ENCODE measurements at places on chromosomes 13 and 19.

GRCh38 chr19:18756896-18757295 lies 34.2 kb downstream of the COMP start:
- no peak for DNase-seq

GRCh38 chr13:101522607-101523006 lies 70.1 kb downstream of the ITGBL1 start:
- DNase-seq = no peak

DNA sequence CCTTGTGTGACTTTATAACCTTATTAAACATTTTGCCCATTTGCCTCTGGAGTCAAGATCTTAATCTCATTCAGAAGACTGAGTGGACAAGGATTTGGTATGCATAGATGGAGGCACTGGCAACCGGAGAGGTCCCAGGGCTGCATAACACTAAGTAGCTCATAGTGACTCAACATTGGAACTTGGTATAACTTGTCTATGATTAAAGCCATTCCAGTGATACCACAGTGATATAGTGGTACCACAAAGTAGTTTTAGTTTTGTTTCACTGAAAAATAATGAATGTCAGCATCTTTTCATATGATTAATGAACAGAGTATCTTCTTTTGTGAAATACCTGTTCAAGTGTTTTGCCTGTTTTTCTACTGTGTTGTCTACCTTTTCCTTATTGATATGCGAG lies 26.4 kb downstream of the CDK8 start:
- no peak for DNase-seq

DNA sequence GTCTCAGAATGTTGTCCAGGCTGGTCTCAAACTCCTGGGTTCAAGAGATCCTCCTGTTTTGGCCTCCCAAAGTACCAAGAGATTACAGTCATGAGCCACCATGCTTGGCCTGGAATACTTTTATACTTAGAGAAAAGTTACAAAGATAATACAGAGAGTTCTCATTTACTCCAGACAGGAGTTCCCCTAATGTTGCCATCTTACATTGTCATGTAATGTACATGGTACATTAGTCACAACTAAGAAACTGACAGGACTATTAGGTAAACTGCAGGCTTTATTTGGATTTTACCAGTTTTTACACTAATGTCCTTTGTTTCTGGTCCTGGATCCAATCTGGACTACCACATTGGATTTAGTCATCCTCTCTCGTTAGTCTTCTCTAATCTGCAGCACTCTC lies 2.3 kb upstream of the C19orf84 start:
- no peak for DNase-seq

DNA sequence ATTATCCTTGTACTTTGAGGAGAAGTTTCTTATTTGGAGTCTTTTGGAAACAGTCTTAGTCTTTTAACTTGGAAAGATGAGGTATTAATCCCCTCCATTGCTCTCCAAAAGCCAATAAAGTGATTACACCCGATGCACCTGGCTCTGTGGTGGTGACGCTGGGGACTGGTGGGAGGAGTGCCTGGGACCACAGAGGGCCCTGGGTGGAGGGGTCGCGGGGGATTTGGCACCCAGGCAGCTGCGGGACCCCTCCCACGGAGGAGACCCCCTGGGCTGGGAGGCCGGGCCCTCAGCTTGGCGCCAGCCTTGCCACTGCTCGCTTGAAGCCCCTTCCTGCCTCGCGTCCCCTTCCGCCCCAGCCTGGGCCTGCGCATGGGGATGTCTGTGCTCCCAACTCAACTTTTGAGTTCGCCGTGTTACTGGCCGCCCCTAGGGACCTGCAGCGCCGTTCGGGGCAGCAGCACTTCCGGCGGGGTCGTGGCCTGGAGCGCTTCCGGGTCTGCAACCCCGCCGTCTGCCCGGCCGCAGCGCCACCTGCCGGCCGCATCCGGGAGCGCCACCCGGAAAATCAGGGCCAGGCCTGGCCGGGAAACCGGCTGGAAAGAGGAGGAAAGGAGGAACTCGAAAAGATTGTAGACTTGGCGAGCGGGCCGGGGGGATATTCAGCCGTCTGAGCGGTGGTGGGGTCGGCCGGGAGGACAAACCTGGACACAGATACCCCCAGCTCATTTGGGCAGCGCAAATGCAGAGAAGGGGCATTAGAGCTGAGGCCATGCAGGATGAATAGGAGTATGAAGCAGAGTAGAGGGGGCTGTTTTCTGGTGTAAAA lies 8.4 kb downstream of the PEAK3 start:
- peak; percentile 93 for DNase-seq

DNA sequence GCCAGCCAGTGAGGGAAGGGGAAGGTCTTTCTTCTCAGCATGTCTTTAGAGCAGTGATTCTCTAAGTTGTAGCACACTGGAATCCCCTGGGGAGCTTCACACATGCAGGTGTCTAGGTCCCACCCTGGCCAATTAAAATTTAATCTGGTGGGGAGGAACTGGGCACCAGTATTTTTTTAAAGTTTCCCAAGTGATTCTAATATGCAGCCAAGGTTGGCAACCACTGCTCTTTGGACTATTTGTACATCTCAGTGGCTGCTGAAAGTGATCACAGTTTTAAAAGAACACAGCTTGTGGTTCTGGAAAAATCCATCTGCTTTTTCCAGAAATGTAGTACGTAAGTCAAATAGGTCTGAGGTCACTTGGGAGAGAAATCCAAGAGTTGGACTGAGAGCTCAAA lies 10.7 kb upstream of the KATNAL1 start:
- no peak for DNase-seq

DNA sequence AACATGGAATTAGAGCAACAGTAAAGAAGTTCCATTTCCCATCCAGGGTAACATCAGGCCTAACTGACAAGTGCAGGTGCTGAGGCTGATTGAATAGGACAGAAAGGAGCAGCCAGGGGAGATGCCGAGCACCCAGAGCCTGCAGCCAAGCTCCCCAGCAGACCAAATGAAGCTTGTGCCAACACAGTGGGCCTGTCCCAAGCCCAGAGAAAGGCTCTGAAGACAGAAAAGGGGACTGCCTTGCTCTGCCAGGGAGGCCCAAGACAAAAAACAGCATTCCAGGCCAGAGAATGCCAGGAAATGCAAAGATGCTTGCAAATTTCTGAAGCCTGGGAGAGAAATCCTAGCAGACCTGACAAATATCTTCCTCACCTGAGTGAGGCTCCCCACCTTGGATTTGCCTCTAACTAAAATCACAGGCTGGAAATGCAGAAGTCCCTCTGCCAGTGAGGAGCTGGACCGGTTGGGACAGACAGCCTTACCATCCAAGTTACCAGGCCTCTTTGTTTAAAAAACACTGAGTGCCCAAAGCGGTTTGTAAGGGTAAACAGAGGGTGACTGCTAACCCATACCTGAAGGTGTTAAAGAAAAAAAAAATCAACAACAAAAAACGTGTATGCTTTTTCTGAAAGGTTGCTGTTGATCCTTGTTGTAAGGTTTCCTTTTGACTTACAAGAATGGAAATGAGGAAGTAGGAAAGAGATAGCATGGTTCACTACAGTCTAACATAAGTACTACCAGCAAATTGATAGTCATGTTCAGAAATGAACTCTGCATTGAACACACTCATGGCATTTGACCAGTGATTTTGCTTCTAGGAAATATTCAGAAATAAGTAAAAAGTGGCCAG lies 11.8 kb upstream of the HMGB1 start:
- no peak for DNase-seq

- no peak for DNase-seq
These were observed 74.6 kb downstream of the B3GLCT start for GRCh38 chr13:31274390-31274789.

- no peak for DNase-seq
These were observed 1890.9 kb downstream of the PCDH9 start for GRCh38 chr13:65339241-65339640.

DNA sequence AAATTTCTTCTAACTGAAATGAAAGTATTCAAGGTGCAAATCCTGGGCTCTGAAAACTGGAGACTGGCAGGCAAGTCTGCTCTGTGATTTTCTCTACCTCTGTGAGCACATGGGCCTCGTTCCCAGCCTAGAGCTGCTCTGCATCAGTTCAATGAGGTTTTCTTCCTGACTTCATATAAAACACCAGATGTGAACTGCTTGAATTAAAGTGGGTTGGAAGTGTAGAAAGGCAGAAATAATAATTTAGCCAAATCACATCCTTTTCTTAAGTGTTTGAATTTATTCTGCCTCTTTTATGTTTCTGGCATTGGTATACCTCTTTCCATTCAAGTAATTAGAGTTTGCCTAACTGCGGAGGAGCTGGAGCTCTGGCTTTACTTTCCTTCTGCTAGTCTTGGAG lies 540.8 kb downstream of the OLFM4 start:
- no peak for DNase-seq

DNA sequence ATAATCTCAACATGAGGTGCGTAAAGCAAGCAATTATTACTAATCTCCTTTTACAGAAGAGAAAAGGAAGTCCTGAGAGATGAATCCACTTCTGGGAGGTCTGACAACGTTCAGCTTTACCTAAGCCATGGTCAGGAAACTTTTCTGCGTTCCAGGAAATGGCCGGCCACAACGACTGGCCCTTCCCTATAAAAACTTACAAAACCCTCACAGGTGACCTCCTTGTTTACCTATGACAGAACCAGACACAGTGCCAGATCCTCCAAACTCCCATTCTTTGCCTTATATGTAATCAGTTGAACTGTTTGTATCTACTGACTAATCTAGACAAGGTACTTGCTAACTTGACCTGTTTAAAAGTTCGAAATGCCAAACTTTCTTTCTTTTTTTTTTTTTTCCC lies 351.7 kb upstream of the TMTC4 start:
- no peak for DNase-seq

GRCh38 chr13:39900106-39900750 lies 244.8 kb downstream of the COG6 start:
- DNase-seq = no peak

DNA sequence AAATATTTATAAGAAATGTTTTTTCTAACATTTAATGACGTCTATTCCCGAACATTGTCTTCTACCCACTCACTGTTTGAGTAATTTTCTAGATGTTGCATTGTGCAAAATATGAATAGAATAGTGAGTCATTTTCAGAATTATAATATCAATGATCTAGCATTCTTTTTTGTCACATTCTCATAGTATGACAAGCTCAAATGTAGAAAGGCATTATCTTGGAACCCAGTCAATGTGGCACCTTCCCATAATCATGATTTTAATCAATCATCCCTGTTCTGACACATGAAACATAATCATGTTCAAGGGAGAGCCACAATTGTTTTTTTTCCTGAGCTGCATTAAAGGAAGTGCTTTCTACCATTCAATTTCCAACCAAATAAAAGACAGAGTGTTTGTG lies 265.8 kb downstream of the OXGR1 start:
- DNase-seq = no peak

DNA sequence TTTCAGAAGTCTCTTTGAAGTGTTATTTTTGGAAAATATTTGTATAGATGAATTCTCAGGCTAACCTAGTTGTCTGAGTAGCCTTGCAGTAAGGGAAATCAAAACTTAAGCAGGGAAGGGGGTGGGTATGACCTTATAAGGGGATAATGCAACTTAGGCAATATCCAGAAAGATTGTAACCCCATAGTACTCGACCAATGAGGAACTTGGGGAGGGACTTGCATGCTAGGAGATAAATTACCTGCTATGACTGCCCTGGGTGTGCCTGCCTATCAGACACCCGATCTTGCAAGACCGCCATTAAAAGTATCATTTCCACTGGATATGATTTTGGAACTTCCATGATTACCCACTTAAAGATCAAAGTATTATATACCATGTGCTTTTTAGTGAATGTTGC lies 23.0 kb upstream of the RFXAP start:
- DNase-seq = no peak

DNA sequence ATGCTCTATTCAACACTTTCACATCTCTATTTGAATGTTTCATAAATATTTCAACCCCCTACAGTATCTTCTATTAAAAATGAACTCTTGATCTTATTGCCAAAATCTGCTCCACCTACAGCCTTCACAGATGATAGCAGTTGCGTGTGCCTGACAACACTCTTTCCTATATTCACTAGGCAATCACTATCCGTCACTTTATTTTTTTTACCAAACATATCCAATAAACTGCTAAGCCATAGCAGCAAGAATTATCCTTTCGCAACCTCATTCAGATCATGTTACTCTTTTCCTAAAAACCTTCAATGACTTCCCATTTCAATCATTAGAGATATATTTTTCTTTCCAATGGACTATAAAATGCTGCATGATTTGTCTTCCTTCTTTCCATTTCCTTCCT lies 629.8 kb upstream of the PCDH9 start:
- DNase-seq = no peak

DNA sequence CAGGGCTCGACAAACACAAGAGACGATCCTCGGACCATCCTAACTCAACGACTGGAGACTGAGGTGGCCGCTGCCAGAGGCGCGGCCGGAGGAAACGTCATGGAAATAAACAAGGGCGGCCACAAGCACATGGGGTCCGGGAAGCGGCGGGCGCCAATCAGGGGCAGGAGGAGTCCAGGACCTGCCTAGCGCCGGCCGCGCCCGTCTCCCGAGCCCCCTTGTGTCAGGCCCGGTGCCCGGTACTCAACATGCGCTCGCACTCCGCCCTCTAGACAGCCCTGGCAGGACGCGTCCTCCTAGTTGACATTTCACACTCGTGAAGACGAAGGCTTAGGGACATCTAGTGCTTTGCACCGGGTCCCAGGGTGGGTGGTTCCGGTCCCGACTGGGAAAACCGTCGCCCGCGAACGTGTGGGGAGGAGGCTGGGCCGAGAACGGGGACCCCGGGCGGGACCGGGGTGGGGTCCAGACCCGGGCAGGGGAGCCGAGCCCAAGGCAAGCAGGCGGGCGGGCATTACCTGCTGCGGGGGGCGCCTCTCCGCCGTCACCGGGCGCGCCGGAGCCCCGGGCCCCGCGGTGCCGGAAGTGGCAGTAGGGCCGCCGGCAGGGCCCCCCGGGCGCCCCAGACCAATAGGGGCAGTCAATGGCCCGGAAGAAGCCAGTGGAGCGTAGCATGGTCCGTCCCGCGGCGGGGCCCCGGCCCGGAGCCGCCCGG lies 442 bp downstream of the REXO1 start:
- DNase-seq = no peak

DNA sequence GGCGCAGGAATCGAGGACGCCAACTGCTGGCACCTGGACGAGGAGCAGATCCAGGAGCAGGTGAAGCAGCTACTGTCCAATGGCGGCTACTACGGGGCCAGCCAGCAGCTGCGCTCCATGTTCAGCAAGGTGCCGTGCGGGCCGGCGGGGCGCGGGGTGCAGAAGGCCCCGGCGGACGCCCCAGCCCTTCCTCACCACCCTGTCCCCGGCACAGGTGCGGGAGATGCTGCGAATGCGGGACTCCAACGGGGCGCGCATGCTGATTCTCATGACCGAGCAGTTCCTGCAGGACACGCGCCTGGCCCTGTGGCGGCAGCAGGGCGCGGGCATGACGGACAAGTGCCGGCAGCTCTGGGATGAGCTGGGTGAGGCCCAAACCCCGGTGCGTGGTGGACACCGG lies 13.6 kb downstream of the ZSWIM4 start:
- no peak for DNase-seq

DNA sequence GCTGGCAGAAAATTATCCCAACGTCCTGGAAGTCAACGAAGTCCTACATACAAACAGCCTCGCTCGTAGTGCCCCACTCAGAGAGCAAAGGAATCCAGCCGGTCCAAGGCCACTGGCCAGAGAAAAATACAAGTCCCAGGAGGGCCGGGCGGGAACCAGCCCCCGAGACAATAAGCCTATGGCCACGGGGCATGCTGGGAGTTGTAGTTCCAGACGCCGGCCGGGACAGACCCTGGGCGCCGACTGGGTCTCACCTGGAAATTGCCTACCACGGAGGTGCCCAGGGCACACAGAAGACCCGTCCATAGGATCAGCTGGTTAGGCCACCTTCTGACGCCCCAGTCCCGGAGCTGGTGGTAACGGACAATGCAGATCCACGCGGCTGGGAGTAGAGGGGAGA lies 5.4 kb downstream of the TMEM150B start:
- peak; percentile 88 for DNase-seq
